ENCODE measurements at places on chromosomes 13 and 19. TPM values are rescaled to one million over a fixed set of nuclear protein-coding genes. Genes with fewer than 3 reads are reported as not detected.

Gene NDUFB7
- 810 TPM for polyA plus RNA-seq

Gene CRX
- not detected for polyA plus RNA-seq

Gene ZNF570
- 0.23 TPM for polyA plus RNA-seq

Gene PALM3
- 12.1 TPM for polyA plus RNA-seq

Gene INAFM1
- 21.8 TPM for polyA plus RNA-seq

Gene CD177
- not detected for polyA plus RNA-seq

Gene KLK4
- not detected for polyA plus RNA-seq

Gene TNNT1
- 324 TPM for polyA plus RNA-seq

Gene SLC7A10
- polyA plus RNA-seq, result not detected
